ENCODE measurements at places on chromosomes 2 and 18. TPM values are rescaled to one million over a fixed set of nuclear protein-coding genes. Genes with fewer than 3 reads are reported as not detected.

DNA sequence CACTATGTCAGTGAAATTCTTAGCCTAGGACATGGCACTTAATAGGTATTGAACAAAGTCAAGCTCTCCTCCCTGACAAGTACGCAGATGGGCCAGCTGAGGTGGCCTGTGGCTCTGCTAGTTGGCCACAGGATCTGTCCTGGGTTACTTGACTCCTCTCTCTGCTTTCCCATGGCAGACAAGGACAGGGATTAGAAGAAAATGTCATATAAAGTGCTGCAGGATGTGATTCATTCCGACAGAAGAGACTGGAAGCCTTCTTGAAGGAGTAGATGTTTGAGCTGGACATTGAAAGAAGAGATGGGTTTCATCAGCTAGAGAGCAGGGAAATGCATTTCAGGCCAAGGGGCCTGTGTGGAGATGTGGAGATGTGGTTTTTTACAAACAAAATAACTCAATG is 46.7 kb downstream of the SMAD7 start:
- DNase-seq = no peak

DNA sequence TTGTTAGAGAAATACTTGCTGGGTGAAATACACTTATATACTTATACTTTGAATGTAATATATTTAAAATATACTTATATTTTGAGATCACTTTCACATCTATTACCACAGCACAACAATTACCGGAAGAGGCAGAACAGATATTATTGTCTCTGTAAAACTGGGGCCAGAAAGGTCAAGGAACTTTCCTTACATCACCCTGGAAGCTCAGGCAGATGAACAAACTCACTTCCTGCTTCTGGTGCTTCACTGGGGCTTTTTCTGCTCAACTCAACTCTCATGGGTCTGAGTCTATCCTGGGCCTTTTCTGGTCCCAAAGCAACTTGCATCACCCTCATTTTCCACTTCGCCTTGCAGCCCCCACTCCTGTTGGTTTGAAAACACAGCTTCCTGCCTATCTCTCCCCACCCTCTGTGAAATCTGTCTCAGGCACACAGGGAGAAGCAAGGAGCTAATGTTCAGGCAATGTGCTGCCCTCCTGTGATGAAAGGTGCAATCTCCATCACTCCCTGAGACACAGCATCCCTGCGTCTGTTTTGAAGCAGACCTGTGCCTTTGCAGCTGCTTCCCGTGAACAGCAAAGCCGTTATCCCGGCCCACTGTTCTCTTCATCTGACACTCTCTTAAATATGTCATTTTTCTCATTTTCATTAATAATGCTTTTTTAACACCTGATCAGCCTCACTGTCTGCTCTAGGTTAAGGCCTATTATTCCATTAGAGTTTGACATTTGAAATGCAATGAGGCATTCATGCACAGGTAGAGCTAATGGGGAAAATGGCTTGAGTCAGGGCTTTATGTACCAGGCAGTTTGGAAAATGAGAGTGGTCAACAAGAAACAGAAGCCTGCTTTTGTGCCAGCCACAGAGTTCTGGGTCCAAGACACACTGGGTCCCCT is 251.9 kb upstream of the CHAC2 start:
- no peak for DNase-seq

- no peak for DNase-seq
Measured at GRCh38 chr2:119289093-119289492, 65.5 kb downstream of the STEAP3 start.

DNA sequence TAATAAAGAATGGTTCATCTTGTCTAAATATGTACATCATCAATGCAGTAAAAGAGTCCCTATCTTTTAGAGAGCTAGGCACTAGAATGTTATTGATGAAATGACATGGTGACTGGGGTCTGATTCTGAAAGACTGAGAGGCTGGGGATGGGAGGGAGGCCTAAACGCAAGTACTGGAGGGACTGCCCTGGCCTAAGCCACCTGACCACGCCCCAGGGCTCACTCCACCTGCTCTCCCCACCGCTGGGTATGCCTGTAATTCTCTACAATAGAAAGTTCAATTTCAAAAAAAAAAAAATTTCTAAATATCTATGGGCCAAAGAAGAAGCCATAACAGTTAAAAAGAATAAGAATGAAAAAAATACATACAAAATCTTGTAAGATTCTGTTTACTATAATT is 194.0 kb downstream of the HDAC4 start:
- DNase-seq = no peak

GRCh38 chr2:78982638-78983330 is 42.7 kb upstream of the REG3G start:
- no peak for DNase-seq

- DNase-seq = no peak
Measured at GRCh38 chr2:207532676-207533075, 2.9 kb downstream of the CREB1 start.

- DNase-seq = no peak
Measured at GRCh38 chr2:21748501-21748900, 624.7 kb downstream of the TDRD15 start.

DNA sequence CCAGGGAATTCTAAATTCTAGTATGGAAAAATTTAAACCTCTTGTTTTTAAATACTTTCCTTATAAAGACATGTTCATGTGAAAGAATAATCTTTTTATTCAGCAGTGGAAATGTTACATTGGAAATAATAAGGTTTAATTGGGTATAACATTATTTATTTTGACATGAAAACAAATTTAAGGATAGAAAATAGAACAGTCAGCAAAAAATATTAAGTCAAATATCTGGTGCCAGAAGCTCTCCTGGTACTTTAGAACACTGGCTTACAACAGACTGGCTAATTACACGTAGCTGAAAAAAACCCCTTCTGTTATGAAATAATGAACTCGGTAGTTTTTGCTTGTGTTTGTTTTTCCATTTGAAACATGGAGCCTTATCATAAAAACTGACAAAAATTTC is 447.9 kb downstream of the DSEL start:
- DNase-seq = no peak

DNA sequence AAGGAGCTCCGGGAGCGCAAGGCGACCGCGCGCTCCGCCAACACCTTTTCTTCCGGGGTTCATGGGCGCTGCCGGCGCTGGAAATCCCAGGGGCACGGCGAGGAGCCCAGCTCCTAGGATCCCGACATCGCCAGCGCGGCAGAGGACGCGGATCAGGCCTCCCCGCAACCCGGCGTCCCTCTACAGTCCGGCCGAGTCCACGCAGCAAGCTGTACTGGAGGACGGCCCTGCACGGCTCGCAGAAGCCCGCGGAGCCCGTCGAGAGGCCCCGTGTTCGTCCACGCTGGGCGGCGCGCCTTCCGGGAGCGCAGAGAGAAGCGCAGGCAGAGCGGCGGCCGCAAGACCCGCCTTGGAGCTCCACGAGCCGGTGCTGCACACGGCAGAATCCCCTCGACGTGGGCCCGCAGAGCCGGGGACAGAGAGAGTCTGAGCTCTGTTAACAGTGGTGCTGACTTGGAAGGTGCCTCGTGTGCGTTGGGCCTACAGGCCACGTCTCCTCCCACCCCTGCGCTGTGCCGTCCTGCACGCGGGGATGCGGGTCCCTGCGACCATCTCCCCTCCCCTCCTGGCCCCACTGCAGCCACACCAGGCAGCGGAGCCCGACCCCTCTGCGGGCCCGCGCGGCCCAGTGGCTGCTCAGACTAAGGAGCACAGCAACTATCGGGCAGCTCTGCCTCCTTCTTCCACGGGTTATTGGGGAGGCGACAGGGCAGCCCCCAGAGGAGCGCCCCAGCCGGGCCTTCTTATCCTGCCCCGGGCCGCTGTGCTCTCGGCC is 28.1 kb upstream of the PTPN2 start:
- no peak for DNase-seq

DNA sequence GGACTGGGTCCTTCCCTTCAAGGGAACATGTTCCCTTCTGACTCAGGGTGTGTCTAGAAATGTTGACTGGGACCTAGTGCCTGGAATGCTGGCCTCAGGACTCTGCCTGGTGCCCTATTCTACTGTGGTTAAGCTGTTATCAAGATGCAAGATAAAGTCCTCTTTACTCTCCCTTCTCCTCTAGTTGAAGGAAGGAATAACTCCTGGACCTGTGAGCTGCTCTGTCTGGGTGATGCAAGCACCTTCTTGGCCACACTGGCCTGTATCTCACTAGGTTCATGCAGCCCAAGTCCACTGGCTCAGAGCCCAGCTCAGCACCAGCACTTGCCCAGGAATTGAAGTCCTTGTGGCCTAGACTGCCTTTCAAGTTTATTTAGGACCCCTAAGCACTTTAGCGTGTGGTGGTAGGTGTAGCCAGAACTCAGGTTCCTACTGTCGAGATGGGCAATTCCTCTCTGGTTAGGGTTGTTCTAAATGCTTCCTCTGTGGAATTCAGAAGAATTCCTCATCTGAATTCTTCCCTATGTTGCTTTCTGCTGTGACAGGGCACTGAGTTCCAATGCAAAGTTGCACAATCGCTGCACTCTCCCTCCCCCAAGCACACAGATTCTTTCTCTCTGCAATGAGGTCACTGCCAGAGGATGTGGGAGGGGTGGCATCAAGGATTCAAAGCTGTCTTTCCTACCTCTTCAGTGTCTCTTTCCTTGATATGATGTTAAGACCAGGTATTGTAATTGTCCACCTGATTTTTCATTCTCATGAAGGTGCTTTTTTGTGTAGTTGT is 54.7 kb downstream of the VWC2L start:
- DNase-seq = no peak

DNA sequence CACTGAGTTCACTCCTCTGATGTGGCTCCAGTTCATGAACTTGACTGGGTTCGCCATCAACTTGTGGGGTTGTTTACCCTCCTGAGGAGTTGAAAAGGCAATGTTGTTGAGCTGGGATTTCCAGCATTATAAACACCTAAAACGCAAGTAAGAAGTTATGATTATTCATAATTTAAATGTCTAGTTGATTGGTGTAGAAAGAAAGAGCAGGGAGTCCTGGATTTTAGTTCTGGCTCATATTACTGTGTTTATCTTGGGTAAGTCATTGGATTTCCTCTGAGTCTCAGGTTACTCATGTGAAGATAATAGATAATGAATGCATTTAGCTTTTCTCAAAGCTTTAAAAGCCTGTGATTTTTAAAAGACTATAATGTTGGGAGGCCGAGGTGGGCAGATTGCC is 438.0 kb upstream of the CDH20 start:
- no peak for DNase-seq

Gene ERFE
- total RNA-seq = 14.9 TPM

DNA sequence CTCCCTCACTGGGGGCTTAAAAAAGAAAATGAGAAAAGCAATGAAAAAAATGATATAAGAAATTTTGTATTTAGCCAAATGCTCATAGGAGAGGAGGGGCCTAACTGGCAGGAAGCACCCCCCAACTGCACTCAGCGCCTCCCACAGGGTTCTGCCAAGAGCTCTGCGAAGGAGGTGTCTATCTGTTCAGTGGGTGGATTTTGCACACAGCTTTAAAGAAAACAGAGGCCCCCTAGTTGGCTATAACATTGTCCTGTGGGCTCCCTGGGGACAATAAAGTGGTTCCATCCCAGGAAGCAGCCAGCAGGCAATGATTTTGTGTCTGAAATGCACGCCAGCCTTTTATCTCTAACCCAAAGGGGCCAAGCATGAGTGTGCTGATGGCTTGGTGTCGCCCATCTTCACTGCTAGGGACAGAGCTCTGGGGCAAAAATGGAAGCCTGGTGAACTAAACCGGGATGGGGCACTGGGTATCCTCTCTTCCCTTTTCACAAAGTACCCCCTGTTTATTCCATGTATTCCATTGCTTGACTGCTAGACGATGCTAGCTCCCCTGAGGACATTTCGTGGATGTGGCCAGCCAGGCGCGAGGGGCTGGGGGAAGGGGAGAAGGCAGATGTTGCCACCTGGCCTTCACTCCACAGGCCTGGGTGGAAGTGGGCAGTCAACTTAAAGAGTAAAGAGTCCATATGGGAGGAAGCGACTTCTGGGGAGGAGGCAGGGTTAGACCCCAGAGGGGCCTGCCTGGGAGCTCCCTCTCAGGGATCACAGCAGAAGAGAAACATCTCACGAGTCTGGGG is 205.7 kb downstream of the CYP26B1 start:
- DNase-seq = no peak

- DNase-seq = no peak
Measured at GRCh38 chr2:130387071-130387400, 31.2 kb downstream of the PTPN18 start.

GRCh38 chr2:125070726-125071505 is 1045.8 kb downstream of the CNTNAP5 start:
- no peak for DNase-seq

- DNase-seq = no peak
Measured at GRCh38 chr2:197973772-197974171, 169.4 kb downstream of the PLCL1 start.

Gene CPS1
- 16.0 TPM for total RNA-seq

Gene NAT8
- not detected for total RNA-seq

- DNase-seq = no peak
Measured at GRCh38 chr2:168851674-168852320, 38.4 kb downstream of the SPC25 start.

- no peak for DNase-seq
Measured at GRCh38 chr2:29290293-29291047, 175.3 kb downstream of the CLIP4 start.

- no peak for DNase-seq
Measured at GRCh38 chr2:20439193-20439475, 7.7 kb upstream of the RHOB start.

DNA sequence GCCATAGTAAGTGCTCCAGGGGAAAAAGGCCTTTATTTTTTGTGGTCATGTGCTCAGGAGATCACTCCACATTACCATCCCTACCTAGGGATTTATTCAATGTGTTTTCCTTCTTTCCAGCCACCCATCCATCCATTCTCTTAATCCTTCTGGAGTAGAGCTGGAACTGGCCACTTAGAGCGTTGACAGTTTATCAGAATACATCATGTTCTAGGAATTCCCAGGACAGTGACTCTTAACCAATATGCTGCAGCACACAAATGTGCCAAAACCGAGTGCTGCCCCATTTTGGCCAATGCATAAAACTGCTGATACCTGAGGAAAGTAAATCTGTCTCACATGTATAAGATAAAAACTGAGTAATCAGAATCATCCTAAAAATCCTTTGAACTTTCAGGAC is 63.7 kb downstream of the FARSB start:
- no peak for DNase-seq

DNA sequence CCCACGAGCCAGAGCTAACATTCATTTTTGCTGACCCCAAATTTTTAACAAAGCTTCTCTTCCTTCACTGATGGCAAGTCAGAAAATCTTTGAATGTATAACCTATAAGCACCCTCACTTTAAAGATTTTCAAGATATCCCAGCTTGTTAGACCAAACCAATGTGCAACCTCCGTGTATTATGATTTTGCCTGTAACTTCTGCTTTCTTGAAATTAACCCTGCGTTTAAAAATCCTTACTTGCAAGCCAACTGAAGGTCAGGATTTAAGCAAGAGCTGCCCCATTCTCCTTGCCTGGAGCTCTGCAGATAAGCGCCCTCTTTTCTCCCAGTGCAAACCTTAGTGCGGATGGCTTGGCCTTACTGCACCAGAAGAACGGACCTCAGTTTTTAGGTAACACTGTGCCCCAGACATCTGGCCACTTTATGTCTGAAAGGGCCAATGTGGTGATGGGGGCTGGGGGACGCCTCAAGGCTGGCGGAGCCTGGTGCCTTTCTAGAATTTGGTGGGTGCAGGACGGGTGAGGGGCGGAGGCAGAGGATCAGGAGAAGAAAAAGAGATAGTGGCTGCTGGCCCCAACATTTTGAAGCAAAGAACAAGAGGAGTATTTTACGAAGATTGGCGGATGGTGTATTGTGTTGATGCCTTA is 805 bp upstream of the TNFRSF11A start:
- DNase-seq = no peak

Gene PXDN
- total RNA-seq = 310 TPM

GRCh38 chr2:181456660-181457120 is 496 bp upstream of the ITGA4 start:
- DNase-seq = peak; percentile 45

GRCh38 chr2:138766464-138766863 is 13.7 kb downstream of the NXPH2 start:
- no peak for DNase-seq

- DNase-seq = no peak
Measured at GRCh38 chr2:25079050-25079635, 37.3 kb downstream of the EFR3B start.
